ENCODE measurements at places on chromosomes 3 and 15. TPM values are rescaled to one million over a fixed set of nuclear protein-coding genes. Genes with fewer than 3 reads are reported as not detected.

Gene TGM4
- not detected for total RNA-seq

Gene SCAANT1
- not detected for total RNA-seq

Gene LRRN1
- under 0.01 TPM for total RNA-seq

Gene NR2E3
- total RNA-seq, result not detected

Gene LNP1
- total RNA-seq, result 6.8 TPM

Gene CACNA2D2
- not detected for total RNA-seq

Gene BHLHE40
- total RNA-seq, result 22.7 TPM

Gene CASR
- not detected for total RNA-seq

Gene HTR3E
- not detected for total RNA-seq

Gene SEMA3B
- 26.0 TPM for total RNA-seq

Gene SLC28A1
- total RNA-seq, result not detected

Gene CLK3
- 46.5 TPM for total RNA-seq

Gene LRRC3B
- total RNA-seq, result not detected

Gene CA12
- 94.0 TPM for total RNA-seq

Gene HGD
- 0.29 TPM for total RNA-seq

Gene LSG1
- total RNA-seq, result 32.3 TPM

Gene TERB2
- not detected for total RNA-seq

Gene ZNF80
- not detected for total RNA-seq

Gene ACKR2
- 0.15 TPM for total RNA-seq

Gene RARB
- total RNA-seq, result 15.5 TPM

Gene TP53BP1
- 97.1 TPM for total RNA-seq

Gene SLC26A6
- 16.9 TPM for total RNA-seq
